Cardiac muscle cell (in vitro differentiated cells and primary cell): ENCODE measurements at places on chromosomes 2 and 18.

DNA sequence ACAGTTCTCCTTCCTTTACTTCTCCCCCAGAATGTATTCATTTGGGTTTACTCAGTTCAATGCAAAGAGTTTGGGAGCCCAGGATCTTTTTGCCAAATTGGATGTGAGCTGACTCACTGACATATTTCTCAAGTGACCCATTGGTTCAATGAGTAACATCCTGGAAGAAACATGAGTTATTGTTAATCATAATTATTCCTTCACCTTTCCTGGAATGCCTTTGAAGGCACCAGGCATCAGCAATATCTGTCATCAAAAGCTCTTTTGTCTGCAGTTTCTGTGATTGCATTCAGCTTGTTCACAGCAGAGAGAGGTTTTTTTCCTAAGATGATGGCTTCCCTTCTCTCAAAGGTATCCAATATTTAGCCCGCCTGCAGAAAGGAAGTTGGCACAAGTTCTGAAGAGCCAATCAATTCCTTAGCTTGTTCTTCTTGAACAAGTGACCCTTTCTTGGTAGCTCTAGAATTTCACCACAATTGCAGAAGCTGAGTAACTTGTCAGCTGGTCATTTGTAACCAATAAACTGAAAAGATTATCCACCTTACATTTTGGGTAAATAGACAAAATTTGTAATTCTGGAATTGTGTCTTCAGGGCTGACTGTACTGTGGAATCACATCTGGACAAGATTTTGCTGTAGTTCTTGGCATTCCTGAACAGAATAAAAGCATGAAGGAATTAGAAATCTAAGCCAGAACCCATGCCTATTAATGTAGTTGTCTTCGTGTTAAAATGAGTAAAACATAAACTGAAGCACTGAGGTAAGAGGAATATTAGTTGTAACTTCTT is 72.2 kb upstream of the TMEM17 start:
- no peak for DNase-seq

GRCh38 chr2:184620367-184620766 is 22.0 kb downstream of the ZNF804A start:
- DNase-seq = no peak

DNA sequence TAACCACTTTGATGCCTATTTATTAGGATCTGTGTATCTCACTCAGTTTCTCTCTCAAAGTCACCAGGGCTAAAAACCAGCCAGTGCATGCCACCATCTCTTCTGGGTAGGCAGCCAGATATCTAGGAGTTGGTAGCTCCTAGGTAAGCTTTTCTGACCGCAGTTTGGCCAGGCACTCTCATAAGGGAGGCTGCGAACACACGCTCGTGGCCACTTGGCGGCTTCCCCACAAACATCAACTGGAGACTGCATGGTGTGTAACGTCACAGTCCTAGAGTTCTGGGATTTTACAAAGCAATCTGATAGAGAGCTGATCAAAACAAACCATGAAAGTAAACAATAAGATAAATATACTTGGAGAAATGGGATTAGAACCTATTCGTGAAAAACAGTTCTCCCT is 424.3 kb upstream of the ACVR2A start:
- no peak for DNase-seq

- no peak for DNase-seq
Observed at GRCh38 chr2:98464772-98465310, 20.2 kb downstream of the INPP4A start.

GRCh38 chr2:109295070-109295780 is 166.2 kb downstream of the SH3RF3 start:
- no peak for DNase-seq

DNA sequence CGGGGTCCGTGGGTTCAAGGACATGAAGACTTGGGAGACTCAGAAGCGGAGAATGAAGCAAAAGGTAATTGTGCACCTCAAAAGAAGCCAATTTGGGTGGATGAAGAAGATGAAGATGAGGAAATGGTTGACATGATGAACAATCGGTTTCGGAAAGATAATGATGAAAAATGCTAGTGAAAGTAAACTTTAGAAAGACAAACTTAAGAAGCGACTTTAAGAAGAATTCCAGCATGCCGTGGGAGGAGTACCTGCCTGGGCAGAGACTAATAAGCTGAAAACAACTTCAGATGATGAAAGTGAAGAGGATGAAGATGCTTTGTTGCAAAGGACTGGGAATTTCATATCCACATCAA is 43.5 kb downstream of the PSTPIP2 start:
- DNase-seq = no peak

DNA sequence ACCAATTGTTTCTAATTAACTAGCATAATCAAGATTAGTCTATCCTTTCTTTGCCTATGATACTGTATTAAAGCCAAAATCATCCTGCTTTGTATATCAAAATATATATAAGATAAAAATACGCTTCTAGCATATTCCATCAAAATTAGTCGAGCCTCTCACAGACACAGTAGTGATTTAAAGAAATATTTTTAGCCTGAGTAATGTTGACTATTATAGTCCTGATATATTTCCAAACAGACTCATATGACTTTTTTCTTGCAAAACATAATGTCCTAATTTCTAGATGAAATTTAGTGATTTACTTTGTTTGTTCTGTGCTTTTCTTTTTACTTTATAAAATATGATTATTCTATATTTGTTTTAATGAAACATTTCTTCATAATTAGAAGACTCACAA is 30.9 kb downstream of the FAP start:
- no peak for DNase-seq

GRCh38 chr2:47725808-47726207 is 57.1 kb upstream of the MSH6 start:
- no peak for DNase-seq

DNA sequence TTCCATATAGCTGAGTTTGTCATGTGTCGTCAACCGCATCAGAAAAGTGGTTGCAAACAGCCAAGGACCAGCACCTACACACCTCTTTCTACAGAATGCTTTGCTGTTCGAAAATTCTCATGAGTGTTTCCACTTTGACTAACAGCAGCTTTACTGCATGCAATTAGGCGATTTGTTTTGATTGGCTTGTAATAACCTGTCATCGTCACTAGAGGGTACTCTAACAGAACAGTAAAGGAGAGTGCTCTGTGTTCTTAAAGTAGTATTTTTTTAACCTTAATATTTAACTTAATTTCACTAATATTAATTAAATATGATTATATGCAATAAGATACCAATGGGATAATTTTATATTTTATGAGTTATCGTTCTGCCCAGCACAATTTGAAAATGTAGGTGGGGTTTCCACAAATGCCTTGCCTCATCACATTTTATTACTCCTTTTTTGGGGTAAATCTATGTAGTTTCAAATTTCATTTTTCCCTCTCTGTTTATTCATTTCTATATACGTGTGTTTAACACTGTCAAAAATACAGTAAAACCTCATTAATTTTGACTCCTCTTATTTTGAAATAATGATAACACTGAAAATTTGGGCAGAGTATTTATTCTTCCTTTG is 502.2 kb downstream of the NRXN1 start:
- peak; percentile 64 for DNase-seq

GRCh38 chr2:95799892-95800291 is 191.7 kb downstream of the ANKRD36C start:
- DNase-seq = no peak

- no peak for DNase-seq
Observed at GRCh38 chr2:60071490-60071831, 482.0 kb downstream of the BCL11A start.

DNA sequence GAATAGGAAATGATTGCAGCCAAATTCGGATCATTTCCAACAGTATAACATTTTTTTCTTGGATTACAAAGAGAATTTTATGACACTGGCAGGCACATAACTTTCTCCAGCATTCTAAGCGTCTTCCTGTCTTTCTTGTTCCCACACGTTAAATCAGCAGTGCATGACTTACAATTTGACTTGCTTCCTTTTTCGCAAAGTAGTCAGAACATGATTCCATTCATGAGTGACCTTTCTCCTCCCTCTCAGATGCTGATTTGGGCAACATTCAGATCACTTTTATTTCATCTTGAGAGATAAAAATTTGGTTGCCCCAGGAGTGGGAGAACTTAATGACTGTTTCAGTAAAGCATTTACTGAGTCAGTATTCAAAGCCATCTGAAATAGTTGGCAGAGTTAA is 858.7 kb upstream of the ACVR2A start:
- peak; percentile 63 for DNase-seq

DNA sequence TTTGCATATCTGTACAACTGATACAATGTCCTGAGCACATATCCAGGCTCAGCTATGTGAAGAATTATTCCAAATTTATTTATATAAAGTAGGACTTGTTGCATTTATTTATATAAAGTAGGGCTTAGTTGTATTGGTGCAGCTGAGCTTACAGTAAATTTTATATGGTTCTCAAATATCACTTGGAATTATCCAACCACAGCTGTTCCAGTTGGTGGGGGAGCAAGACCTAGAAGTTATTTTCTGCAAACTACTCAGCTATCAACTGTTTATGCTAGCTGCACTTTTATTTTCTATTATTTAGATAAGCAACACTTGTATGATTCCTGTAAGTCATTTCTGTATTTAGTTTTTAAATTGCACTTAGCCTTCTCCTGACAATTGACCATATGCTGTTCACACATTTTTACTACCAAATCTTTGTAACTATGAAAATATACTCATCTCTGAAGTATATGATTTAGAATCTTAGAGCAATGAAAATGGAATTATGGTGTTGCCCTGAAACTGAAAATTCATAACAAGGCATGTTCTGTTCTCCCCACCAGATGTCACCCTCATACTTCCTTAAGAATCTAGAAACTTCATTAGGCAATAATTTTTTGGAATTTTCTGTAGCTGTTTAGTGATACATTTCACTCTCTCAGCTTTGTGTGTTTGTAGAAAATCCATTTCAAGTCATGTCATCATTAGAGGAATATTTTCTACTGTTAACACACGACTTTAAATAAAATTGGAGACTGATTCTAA is 157.0 kb upstream of the CBLN2 start:
- peak; percentile 7 for DNase-seq

DNA sequence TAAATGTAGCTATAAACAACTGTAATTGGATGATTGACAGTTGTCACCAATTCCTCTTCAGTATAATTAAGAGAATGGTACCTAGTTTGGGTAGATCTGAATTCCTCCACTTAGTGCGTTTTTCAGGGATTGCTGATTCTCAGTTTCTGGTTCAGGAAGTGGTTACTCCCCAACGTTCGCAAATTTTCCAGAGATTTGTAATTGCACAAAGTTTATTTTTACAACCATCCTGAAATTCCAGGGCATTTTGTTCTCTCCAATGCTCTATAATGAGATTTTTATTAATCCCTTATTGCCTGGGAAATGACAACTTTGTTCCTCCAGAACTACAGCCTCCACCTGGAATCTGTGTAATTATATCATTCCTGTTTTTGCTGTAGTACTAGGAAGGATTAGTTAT is 710.6 kb upstream of the ZEB2 start:
- no peak for DNase-seq

DNA sequence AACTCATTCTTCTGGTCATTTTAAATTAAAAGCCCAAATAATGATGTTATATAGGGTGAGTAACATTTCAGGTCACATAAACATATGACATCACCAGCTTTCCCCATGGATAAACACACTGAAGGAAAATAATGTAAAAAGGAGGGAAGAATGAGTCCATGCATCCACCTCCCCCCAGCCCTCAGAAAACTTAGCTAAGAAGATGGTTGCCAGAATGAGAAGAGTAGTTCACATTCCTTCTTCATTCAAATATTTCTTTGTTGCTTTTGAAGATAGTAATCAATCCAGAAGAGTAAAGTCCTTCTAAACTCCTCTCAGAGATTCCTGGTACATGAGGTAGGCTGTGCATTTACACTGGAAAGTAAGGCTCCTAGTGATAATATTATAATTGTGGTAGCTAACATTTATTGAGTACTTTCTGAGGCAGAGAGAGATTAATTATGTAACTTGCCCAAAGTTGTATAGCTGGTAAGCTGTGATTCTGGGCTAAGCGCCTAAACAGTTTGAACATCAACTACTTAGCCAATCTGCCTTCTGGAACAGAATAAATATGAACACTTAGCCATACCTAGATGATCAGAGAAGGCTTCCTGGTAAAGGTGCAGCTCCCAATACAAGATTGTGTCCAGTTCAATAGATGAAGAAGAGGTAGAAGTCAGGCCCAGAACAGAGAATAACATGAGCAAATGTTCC is 256.7 kb upstream of the FN1 start:
- DNase-seq = no peak

GRCh38 chr2:152098496-152099366 is at the start of gene CACNB4:
Gene CACNB4, minus strand, starts transcription at chr2:152099044.
- peak; percentile 25 for DNase-seq

DNA sequence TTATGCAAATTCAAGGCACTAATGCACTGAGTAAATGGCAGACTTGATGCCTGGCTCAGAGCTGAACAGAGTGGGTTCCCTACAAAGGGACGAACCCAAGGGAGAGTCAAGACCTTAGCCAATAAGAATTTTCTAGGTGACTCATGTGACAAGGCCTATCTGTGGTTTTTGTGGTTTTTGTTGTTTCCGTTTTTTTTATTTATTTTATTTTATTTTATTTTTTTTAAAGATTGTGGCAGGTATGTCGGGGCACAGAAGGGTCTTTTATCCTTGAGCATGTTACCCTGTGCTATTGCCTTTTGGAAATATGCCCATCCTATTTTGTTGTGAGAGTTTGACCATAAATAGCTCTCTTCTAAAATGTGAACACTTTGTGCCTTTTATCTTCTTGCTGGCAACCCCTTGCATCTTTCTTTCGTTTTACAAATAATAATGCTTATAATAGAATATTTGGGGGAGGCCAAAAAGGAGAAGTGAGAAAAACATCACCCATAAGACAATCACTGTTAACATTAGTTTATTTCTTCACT is 113.4 kb upstream of the AQP4 start:
- DNase-seq = no peak

GRCh38 chr2:190451561-190452176 is 43.5 kb downstream of the MFSD6 start:
- DNase-seq = no peak

- peak; percentile 81 for DNase-seq
Observed at GRCh38 chr2:70964596-70965386, 13.6 kb upstream of the ANKRD53 start.

- no peak for DNase-seq
Observed at GRCh38 chr2:167652401-167652800, 595.0 kb downstream of the STK39 start.

DNA sequence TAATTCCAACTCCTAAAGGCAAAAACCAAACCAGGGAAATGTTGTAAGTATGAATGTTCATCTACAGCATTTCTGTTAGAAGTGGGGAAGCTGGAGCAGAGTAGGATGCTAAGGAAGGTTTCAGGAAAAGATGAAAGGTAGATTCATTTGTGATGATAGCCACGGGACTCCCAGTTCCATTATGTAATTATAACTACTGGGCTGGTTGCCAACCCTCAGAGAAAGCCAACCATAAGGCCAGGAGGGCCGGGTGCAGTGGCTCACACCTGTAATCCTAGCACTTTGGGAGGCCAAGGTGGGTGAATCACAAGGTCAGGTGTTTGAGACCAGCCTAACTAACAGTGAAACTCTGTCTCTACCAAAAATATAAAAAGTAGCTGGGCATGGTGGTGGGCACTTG is 288.9 kb upstream of the ETAA1 start:
- no peak for DNase-seq

DNA sequence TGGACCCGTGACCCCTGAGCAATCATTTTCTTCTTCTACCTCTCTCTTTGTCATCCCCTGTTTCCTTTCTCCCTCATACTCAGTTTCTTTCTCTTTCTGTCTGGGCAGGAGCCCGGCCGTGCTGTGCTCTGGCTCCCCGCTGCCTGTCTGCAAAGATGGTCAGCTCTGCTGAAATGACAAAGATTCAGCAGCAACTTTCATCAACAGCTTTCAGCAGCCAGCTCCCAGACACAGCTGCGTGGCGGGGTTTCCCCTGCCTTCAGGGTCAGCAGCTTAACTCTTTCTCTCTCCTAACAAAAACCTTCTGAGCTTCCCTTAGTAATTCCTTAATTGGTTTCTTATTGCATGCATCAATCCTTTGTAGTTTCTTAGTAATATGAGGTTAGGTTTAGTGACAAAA is 1234.4 kb downstream of the CNTNAP5 start:
- no peak for DNase-seq
